ENCODE measurements at places on chromosomes 5 and 9. TPM values are rescaled to one million over a fixed set of nuclear protein-coding genes. Genes with fewer than 3 reads are reported as not detected.

Gene SPATA31E1
- total RNA-seq: not detected

Gene HMMR
- total RNA-seq: 119 TPM

Gene IL5
- total RNA-seq: not detected

Gene FRRS1L
- not detected for total RNA-seq

Gene SELENOP
- not detected for total RNA-seq

Gene SHC3
- total RNA-seq: 0.02 TPM

Gene LHX3
- total RNA-seq: 0.11 TPM

Gene PIP5K1B
- 2.1 TPM for total RNA-seq

Gene OBP2A
- not detected for total RNA-seq

Gene DHX29
- total RNA-seq: 10.2 TPM

Gene NOXA1
- 1.5 TPM for total RNA-seq

GRCh38 chr5:58666141-58666540 is 83.3 kb downstream of the RAB3C start:
- DNase-seq: no peak

DNA sequence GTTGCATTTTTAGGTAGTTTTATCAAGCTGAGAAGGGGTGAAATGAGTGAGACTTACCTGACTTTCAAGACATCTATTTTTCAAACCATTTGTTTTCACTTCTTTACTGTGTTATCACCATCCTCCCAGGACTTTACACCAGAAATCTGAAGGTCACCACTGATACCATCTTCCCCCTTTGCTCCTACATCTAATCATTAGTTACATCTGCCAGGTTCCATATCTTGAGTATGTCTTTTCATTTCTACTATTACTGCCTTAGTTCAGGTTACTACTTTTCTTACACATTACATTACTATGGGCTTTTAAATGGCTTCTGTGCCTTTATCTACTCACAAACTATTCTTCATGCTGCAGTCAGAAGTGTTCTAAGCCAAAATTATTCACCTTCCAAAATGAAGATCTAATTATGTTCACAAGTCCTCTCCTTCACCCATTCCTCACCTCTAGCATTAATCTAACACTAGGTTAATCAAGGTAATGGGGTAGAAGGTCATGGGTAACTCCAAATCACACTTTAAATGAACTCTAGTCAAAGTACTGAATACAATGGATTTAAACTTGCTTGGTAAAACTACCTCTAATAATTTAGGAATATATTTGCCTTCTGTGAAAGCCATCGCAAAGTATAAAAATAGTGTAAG is 2.1 kb upstream of the HSDL2 start:
- DNase-seq: no peak

DNA sequence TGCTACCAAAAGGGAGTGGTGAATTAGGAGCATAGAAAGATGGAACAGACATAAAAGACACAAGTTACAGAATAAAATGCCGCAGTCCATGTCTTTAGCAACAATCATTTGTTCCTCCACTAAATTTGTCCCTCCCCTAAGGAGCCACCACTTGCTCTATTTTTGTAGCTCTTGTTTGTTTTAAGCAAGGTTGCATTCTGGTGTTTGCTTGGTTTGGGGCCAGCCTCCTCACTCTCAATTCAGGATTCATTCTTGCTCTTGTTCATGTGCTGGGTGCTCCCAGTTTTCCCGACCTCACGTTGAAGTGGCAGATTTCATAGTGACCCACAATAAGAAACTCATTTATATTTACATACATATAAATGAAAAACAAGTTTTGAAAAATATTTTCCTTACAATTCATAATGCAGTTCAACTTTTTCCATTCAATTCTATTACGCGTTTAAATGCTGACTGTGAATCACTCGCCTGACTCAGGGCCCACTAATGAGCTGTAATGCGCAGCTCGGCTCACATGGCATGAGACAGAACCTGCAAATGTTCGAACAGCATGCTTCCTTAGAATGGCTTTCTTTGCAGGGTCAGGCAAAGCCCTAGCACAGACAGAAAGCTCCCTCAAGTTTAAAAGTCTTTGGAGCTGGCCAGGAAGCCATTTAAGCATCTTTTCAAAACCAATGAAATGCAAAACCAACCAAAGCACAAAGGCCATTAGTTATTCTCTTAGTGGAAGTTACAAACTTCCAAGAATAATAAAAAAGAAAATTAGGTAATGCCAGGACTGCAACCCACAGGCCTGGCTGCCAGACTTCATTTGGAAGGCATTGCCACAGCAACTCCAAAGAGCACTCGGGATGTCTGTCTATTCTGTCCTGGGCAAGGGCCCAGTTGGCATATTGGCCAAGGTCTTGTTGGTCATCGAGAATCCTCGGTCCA is 41.7 kb downstream of the RETREG1 start:
- no peak for DNase-seq

GRCh38 chr9:5915438-5915837 is 24.7 kb downstream of the MLANA start:
- DNase-seq: no peak

GRCh38 chr5:98656796-98657195 is 116.7 kb upstream of the RGMB start:
- no peak for DNase-seq

GRCh38 chr9:137217276-137218211 is 4.5 kb downstream of the RNF208 start:
- no peak for DNase-seq

DNA sequence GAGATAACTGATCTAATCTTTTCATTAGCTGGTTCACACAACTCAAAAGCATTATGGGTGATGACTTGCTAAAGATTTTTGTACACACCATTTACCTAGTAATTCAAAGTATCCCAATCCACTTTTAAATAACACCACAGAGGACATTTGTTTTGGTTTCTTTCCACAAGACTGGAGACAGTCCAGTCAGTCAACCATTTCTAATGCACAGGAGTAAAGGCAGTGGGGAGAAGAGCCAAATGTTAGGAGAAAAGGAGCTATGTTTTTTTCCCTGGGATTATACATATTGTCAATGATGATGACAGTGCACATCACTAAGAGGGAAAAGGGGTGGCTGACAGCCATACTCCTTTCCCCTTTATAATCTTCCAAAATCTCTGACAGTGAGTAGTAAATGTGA is 240.9 kb downstream of the GABRB2 start:
- DNase-seq: no peak

GRCh38 chr9:113522419-113522818 is 58.9 kb downstream of the RGS3 start:
- DNase-seq: no peak

DNA sequence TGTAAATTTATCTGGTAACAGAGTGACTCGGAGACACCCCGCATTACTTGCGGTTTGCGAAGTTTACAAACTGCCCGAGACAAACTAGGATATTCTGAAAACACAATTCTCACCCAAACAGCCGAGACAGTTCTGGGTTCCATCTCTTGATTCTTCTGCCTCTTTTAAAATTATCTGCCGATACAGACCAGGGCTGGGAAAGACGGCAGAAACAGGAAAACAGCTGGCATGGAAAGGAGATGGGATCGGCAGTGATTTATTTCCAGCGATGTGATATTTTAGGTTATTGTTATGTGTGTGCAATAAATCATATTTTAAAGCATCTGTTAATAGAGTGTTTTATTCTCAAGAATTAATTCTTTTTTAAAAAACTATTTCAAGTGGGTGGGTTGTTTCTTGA is 93.3 kb upstream of the LMX1B start:
- no peak for DNase-seq

DNA sequence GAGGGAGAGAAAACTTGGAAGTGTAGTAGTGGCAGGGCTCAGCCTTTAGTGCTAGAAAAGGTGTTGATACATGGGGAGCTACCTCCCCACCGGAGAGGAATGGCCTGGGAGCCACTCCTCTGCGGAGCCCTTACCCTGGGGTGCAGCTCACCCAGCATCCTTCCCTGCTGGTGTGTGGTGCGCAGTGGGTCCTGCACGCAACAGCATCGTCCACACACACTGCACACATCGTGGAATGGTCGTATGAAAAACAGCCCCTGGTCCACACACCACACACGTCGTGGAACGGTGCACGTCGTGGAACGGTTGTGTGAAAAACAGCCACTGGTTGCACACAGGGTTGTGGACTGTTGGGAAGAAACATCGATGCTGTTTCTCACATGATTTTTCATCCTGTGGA is 16.1 kb upstream of the AHRR start:
- no peak for DNase-seq

GRCh38 chr5:150609843-150610584 is 30.4 kb upstream of the SYNPO start:
- no peak for DNase-seq

GRCh38 chr5:84546686-84547085 is 162.0 kb upstream of the EDIL3 start:
- no peak for DNase-seq

DNA sequence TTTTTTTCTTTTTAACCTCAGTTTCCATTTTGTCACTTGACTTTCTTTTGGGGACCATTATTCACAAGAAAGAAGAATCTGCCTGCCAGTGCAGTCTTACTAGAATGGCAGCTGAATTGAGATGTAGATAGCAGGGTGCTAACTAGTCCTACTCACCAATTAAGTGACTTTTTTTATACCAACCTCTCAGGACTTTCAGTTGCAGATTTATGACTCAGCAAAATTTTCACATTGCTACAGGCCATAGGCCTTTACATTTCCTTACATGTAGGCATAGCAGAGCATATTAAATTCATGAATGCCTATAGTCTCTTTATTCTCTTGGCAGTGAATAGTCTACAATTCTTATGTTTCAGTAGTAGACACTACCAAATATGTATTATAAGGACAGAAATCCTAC is 54.0 kb upstream of the FKTN start:
- no peak for DNase-seq

GRCh38 chr9:93267091-93267541 is 83.2 kb downstream of the WNK2 start:
- no peak for DNase-seq

- no peak for DNase-seq
Observed at GRCh38 chr5:161432798-161433197, 113.7 kb downstream of the GABRB2 start.

- DNase-seq: no peak
Observed at GRCh38 chr5:74477761-74478160, 162.8 kb downstream of the ENC1 start.

- DNase-seq: no peak
Observed at GRCh38 chr9:92605224-92605623, 64.7 kb downstream of the IPPK start.

- no peak for DNase-seq
Observed at GRCh38 chr5:114152656-114153360, 209.1 kb upstream of the KCNN2 start.

DNA sequence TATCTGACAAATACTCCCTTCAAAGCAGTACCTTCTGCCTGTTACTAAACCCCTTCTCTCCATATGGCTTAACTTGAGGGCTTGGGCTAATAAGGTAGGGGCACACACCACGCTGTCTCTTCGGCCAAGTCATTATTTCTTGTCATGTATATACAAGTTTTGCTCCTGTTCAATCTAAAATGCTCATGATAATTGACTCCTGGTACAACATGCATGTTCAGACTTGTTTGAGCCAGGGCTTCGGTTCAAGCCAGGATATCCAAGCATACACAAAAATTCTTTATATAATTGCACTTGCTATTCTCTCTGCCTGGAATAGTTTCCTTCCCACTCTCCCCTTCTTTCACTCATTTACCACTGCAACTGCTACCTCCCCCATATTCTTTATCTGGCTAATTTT is 756.0 kb upstream of the C9orf72 start:
- no peak for DNase-seq

DNA sequence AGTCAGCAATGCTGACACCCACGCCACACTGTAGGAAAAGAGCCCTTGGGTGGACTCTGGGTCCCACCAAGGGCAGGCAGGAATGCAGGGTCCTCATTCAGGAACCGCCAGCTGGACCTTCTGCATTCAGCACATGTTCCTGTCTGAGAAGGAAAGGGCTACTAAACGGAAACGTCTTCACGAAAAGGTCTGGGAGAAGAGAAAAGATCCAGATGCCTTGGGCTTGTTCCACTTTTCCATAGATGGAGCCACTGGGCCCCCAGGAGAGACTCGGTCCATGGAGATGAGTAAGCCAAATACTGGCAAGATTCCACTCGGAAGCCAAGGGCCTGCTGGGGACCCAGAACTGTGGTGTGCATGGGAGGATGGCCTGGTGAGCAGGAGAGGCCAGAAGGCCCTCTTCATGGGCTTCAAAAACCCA is 38.4 kb downstream of the LHFPL2 start:
- DNase-seq: no peak

DNA sequence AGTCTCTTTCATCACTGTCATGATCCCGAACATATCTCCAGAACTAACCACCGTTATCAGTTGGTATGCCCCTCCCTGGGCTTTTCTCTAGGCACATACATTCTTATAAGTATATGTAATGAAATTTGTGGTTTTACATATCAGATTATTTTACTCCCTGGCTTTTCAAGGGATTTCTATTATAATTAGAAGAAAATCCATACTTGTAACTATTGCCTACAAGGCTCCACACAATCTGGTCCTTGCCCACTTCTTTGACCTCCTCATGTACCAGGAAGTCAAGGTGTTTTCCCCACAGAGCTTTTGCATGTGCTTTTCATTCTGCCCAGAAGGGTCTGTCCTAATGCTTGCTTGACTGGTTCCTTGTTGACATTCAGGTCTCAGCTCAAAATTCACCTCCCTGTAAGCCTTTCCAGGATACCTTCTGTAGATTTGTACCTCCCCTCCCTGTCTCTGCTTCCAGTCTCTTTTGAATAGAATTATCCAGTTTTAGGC is 33.6 kb upstream of the HSD17B4 start:
- DNase-seq: no peak

DNA sequence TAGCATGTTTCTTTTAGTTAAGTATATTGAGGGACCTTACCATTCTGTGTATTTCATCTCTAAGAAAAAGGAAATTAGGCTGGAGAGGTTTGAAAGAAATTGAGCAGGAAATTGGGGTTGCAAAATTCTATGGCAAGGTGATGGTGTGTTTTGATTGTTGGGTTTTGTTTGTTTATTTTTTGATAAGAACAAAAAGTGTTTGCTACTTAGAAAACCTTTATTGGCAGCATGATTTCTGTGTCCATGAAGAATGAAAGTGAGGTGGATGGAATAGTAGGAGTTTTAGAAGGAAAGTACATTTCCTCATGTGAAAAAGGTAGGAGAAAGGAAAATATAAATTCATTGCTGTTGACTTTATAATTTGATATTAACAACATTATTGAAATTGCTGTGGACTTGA is 167.1 kb downstream of the CD180 start:
- no peak for DNase-seq

GRCh38 chr9:89598363-89598713 is 6.5 kb upstream of the GADD45G start:
- DNase-seq: no peak

- DNase-seq: no peak
Observed at GRCh38 chr5:53360811-53361210, 119.6 kb upstream of the FST start.

GRCh38 chr9:68447611-68448010 is 91.2 kb downstream of the PGM5 start:
- no peak for DNase-seq

- DNase-seq: no peak
Observed at GRCh38 chr5:41418220-41419031, 92.0 kb downstream of the PLCXD3 start.

DNA sequence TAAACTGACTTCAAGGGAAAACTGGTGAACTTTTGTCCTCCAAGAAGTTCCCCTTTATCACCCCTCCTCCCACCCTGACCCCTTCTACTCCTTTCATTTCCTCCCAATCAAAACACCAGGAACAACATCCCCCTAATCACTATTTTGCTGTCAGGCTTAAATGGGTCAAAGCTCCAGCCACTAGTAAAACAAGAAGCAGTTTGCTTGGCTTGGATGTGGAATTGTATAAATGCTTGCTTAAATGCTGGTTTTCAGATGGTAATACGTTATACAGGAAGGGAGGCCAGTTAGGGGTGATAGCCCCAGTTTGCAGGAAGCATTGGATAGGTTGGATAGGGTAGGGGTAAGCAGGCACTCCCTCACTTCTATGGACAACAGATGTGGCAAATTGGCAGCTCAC is 473.6 kb downstream of the AGTPBP1 start:
- DNase-seq: no peak

GRCh38 chr9:108743901-108744371 is 111.8 kb downstream of the ACTL7B start:
- DNase-seq: no peak

Data from activated naive CD4-positive, alpha-beta T cell treated with anti-CD3 and anti-CD28 coated beads, Interleukin-2, amount 50 U/mL, for 72 hours (primary cell).